Smooth muscle cell of the coronary artery (primary cell): ENCODE measurements at places on chromosomes 7 and 10. TPM values are rescaled to one million over a fixed set of nuclear protein-coding genes. Genes with fewer than 3 reads are reported as not detected.

The TMED4 gene
- 85.9 and 98.8 TPM in 2 replicates for total RNA-seq

The TNRC18 gene
- 17.0 and 23.5 TPM in 2 replicates for total RNA-seq

The GLI3 gene
- 2.2 and 3.2 TPM in 2 replicates for total RNA-seq

The MYL7 gene
- total RNA-seq: 0.82 TPM in 1 of 2 replicates, not detected in the other

The EIF4EBP2 gene
- 13.0 and 14.7 TPM in 2 replicates for total RNA-seq

The FRMD4A gene
- total RNA-seq: 20.0 and 84.2 TPM in 2 replicates

The FOXP2 gene
- total RNA-seq: 0.08 and 5.6 TPM in 2 replicates

The SEMA3D gene
- total RNA-seq: 3.4 and 17.9 TPM in 2 replicates

The ERVW-1 gene
- total RNA-seq: not detected in 2 replicates

The FAM237B gene
- total RNA-seq: not detected in 2 replicates

The HOXA6 gene
- not detected in 2 replicates for total RNA-seq

The CPA1 gene
- total RNA-seq: 0.15 and 0.35 TPM in 2 replicates

The ANKRD30A gene
- total RNA-seq: not detected in 2 replicates

The PRTFDC1 gene
- 12.6 and 40.1 TPM in 2 replicates for total RNA-seq
